ENCODE measurements at places on chromosomes 12 and 14.

DNA sequence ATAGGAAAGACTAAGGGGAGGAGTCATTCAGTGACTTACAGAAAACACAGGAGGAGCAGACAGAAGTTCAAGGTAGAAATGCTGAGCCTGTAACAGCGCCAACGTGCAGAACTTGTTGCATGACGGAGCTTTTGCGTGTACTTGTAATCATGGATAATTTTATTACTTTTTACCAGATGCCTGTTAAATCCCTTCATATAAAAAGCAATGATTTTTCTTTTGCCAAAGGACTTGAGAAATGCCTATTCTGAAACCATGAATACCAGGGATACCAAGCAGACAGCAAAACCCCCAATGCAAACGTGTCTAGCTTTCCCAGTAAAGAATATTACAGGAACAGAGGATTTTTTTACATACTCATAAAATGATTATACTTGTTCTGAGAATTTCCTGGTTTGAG is 163.6 kb upstream of the GSC start:
- DNase-seq = no peak

- no peak for DNase-seq
Measured at GRCh38 chr12:92621833-92622232, 81.0 kb upstream of the PLEKHG7 start.

- DNase-seq = no peak
Measured at GRCh38 chr12:113260636-113261300, 39.5 kb downstream of the TPCN1 start.

- no peak for DNase-seq
Measured at GRCh38 chr12:97638739-97639138, 176.1 kb downstream of the RMST start.

DNA sequence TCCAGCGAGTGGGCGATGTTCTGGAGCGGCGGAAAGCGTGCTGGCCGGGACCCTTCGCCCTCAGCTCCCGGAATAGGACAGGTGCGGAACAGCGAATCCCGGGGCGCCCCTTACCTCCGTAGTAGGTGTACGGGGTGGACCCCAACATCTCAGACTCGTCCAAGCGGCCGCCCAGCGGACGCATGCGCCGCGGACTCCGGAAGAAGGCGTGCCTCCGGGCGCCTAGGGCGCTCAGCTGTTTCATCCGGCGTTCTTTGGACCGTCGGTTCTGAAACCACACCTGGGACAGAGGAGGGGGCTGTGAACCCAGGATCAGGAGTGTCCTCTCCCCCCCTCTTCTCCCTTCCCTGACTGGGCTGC is 4.5 kb downstream of the LHX5 start:
- DNase-seq = peak; percentile 41

GRCh38 chr12:6069437-6070093 is 54.9 kb downstream of the VWF start:
- DNase-seq = peak; percentile 93

GRCh38 chr14:89399594-89400068 is 17.4 kb downstream of the FOXN3 start:
- no peak for DNase-seq

DNA sequence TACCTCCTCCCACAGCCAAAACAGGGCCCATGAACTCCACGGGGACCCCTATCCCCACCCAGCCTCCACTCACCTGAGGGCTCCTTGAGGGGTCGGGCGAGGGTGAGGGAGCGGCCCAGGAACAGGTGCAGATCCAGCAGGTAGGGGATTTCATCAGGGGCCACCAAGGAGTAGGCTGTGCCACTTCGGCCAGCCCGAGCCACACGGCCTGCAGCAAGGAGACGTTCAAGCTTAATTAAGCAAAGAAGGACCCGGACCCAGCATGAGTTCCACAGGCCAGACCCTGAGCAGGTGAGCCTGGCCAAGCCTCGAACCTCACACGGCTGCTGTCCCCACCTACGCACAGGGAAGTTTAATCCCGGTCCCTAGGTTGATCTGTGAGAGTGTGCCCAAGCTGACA is 15.6 kb downstream of the DDX54 start:
- DNase-seq = no peak
